ENCODE measurements at places on chromosomes 6 and 20.
A peak's percentile ranks its signal among the peaks of the same experiment; 100 is the strongest.

DNA sequence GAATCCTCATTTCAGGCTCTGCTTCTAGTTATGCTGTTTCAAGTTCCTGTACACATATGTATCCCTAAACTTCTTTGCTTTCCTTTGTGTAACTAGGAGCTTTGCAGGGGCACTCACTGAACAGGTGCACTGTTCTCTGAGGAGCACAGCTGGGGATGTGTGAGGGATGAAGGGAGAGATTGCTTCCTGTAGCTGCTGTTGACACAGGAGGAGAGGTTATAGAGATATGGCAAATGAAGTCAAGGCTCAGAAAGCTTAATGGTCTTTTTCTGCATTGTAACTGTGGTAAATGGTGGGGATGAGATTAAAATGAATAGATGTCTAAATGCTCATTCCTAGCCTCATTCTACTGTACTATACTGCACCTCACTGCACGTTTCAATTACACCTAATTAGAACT, 454.3 kb downstream of the BTBD3 start:
- DNase-seq: no peak

DNA sequence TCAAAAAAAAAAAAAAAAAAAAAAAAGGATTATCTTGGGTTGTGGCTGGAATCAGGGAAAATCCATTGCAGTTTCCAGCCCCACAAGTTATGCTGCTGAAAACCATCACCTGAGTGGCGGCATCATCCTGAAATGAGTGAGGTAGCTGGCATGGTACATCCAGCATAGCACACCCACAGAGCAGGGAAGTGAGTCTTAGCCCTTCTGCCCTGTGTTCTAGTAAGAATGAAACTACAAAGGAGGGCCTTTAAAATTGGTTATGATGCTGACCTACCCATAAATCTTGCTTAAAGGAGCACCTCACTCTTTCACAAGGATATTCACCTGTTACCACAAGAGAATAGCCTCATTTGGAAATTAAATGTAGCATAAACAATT, 119.2 kb downstream of the NFATC2 start:
- DNase-seq: no peak

DNA sequence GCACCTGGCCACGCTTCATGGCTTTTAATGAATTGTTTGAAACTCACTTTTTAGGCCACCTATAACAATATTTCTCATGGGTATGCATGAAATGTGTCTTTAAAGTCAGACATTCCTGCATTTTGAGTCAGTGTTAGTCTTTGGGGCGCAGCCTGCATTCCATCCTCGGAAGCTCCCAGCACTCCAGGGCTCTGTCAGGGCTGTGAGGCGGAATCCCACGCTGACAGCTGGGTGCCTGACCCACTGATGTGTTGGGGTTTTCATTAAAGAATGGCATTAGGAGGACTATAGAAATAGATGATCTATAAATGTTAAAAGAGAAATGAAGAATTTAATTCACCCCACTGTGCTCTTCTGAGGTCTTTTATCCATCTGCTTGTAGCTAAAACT, 16.2 kb upstream of the CLDN20 start:
- peak; percentile 90 for DNase-seq

DNA sequence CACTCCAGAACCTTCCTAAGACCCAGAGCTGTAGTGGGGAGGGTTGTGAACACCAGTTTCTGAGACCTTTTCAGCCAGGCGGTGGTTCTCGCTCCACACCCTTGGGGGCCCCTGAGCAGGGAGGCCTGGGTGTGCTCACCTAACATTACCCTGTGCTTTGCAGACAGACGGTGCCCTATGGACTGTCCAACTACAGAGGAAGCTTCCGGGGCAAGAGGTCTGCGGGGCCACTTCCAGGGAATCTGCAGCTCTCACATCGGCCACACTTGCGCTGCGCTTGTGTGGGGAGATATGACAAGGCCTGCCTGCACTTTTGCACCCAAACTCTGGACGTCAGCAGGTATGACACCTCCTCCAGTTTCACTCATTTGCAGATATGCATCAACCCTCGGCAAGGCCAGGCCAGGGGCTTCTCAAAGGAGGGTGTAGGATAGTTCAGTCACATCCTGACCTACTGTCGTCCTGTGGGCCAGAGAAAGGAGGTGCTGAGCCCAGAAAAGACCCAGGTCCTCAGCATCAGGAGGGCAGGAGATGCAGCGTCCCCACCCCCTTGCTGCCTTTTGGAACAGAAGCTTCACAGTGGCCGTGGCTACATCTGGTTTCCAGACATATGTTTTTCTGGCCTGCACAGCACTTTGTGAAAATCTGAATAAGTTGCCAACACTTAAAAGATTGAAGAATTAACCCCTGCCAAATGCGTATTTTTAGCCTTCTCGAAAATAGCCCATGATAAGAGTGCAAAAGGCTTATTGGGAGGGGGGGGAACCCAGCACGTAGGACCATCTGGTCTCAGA, 20.6 kb downstream of the EDN3 start:
- DNase-seq: no peak

- peak; percentile 31 for DNase-seq
Measured at GRCh38 chr6:54267798-54268197, 40.4 kb upstream of the TINAG start.

DNA sequence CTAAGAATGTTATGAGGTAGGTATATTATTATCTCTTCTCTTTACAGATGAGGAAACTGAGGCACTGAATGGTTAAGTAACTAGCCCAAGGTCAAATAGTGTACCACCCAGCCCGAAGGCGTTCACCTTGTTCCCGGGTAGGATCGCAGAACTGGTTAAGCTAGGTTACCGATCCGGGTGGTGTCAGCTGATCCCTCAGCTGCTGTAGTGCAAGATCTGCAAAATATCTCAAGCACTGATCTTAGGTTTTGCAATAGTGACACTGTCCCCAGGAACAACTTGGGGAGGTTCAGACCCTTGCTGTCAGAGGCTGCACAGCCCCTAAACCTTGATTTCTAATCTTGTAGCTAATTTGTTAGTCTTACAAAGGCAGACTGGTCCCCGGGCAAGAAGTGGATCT, 28.1 kb downstream of the SLC52A3 start:
- DNase-seq: no peak

DNA sequence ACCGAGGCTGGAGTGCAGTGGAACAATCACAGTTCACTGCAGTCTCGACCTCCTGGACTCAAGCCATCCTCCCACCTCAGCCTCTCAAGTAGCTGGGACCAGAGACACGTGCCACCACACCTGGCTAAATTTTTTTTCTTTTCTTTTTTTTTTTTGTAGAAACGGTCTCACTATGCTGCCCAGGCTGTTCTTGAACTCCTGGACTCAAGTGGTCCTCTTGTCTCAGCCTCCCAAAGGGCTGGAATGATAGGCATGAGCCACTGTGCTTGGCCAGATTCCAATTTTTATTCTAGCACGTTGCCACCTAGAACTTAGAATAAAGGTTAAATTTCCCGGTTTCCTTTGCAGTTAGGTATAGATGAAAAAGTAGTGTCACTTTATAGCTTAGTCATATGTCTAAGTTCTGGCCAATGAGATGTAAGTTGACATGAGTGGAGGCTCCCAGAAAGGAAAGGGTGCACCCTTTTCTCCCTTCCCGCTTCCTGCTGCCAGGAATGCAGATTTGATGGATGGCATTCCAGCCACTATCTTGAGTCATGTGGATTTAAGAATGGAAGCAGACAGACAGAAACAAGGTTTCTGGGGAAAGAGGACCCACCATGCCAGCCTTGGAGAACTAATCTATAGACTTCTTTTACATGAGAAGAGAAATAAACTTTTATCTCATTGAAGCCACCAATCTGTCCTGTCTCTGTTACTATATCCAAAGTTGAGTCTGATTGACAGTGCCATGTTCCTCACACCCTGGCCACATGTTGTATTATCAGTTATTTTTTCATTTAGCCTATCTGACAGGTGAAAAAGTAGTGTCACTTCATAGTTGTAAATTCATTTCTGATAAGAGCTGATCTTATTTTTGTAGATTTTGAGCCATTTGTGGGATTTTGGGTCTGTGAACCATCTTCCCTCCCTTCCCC, 60.6 kb upstream of the NCOA3 start:
- DNase-seq: peak; percentile 84

DNA sequence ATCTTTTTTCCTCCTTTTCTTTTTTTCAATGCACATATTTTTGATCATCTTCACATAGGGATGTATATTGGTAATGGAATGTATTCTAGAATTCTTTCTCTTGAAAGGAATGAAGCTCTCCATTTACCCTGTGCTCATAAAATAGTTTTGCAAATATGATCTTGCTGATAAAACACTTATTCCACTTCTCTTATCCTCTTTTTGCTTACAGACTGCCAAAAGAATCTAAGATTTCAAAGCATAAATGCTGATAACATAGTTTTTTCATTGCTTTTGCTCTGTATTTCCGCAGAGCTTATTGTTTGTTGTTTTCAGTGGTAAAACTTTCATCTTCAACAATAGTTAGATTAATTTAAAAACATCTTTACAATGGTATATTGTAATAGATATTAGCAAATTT, 350.5 kb downstream of the PAX1 start:
- DNase-seq: no peak

GRCh38 chr6:167306401-167306998, 15.4 kb downstream of the UNC93A start:
- DNase-seq: peak; percentile 44

DNA sequence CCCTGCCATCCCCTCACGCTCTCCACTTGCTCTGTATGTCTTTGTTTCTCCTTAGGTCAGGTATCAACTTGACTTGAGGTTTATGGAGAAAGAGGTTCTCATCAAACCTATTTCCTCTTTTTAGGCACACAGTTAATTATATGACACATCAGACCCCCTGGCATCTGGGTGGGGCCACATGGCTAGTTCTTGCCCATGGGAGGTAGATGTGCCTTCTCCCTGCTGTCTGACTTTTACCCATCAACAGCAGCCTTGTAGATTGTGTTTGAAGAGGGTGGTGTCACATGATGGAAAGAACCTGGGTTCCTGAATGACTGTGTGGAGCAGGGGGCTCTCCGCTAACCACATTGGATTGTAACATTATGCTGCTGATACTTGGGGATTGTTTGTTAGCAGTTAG, 7.2 kb upstream of the UQCC2 start:
- DNase-seq: no peak

- DNase-seq: no peak
Measured at GRCh38 chr20:17827759-17828559, 128.2 kb downstream of the BANF2 start.

- no peak for DNase-seq
Measured at GRCh38 chr6:141463237-141463977, 669.3 kb upstream of the GJE1 start.

DNA sequence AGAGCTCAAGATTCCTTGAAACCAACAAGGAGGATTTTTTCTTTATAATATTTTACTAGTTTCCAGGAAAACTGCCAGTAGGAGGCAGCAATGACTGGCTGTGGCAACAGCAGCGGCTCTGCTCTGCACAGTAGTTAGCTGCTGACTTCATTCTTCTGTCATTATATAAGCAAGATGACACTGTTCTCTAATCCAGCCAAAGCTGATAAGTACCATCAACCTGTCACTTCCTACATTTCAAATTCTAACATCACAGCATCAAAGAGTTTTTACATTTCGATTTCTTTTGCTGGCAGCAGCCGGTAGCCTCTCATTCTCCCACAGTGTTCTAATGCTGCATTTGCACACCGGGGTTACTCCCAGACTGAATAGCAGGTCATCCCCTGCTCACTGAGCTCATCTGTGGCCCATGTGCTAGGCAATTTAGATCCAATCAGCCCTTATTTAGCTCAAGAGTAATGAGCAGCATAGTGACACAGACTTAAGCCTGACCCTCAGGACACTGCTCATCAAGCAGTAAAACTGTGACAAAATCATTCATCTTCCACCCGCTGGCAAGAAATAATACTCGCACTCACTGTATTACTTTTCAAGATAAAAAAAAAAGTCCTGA, 67.8 kb downstream of the MMS22L start:
- DNase-seq: no peak

DNA sequence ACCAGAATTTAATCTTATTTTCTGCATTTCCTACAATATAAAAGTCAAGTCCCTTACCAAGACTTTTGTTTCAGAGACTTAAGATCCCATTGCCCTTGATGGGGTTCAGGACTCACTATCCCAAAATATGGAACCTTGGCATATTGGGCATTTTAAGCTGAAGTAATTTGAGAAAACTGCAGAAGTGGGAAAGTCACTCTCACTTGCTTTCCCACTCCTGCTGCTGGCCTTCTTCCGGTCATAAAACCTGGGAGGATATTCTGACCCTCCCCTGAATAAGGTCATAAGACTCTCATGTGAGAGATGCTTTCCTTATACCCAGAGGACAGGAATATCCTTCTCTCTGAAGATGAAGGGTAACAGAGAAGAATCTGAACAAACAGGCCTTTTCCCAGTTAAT, 92.8 kb upstream of the IFNGR1 start:
- DNase-seq: no peak

- DNase-seq: no peak
Measured at GRCh38 chr6:139370283-139370998, 4.0 kb downstream of the CITED2 start.

DNA sequence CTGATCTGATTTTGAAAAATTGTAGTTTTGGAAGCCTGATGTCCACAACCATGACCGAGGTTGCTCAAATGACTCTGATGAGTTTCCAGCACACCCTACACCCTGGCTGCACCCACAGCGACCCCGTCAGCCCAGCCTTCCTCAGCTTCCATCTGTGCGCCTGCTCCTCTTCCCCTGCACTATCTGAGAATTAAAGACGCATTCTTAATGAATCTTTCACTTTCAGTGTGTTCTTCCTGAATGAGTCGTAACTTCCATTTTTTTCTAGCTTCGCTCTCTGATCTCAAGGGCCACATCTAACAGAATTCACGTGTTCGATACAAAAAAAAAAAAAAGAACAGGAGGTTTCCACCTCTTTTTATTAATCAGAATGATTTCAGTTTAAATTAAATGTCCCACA, 21.3 kb upstream of the RREB1 start:
- DNase-seq: no peak

DNA sequence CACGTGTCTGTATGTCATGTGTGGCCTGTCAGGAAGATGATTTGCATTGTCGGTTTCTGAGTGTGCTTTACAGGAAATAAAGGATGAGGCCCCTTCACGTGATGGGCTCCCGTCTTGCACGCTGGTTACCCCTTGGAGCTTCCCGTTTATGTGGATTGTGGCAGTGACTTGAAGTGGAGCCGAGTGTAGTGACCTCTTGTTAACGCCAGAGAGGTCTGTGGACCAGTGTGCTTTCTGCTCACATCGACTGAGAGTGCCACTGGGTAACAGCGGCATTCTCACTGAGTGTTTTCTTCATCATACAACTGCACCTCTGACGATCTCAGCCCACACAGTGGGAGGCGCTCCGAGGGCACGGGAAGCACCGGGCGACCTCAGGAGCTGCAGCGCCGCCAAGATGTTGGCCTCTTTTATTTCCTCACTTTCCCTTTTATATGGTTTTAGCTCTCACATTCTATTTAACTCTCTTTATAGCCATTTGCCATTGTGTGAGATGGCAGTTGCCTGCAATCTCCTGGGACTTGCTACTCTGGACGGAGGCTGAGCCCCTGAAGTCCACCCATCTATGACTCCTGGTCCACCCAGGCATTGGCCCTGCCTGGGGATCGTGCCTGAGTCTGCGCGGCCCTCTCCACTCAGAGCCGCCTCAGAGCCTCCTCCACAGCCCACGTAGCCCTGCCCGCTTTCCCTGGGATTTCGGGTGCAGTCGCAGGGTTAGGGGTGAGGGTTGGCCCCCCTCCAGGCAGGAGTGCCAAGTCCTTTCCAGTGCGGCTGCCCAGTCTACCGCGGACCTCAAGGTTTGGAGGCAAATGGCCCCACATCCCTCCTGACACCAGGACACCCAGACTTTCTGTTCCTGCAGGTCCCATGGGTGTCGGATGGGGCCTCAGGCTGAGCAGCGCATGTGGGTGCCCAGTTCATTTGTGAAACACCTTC, 238.9 kb downstream of the ERMARD start:
- DNase-seq: no peak

- DNase-seq: no peak
Measured at GRCh38 chr6:129516005-129516404, 194.0 kb downstream of the ARHGAP18 start.
